ENCODE measurements at places on chromosomes 13 and 19.
A peak's percentile ranks its signal among the peaks of the same experiment; 100 is the strongest.

- no peak for DNase-seq
Observed at GRCh38 chr13:41641961-41642360, 184.6 kb downstream of the RGCC start.

DNA sequence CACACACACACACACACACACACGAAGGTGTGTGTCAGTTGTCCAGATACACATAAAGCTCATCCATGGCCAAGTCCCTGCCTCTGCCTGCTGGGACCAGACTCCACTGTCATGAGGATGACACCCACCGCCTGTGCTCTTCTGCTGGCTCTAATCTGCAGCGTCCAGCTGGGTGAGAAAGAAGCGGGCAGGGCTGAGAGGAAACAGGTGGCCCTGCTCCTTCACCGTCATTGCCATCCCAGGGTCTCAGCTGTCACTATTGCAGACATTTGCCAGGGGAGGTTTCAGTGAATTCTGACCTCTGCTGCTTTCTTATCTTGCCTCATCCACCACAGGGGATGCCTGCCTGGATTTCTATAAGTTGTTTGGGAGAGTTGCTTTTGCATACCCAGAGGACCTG lies 31.4 kb downstream of the SCGB2B2 start:
- DNase-seq, result no peak

DNA sequence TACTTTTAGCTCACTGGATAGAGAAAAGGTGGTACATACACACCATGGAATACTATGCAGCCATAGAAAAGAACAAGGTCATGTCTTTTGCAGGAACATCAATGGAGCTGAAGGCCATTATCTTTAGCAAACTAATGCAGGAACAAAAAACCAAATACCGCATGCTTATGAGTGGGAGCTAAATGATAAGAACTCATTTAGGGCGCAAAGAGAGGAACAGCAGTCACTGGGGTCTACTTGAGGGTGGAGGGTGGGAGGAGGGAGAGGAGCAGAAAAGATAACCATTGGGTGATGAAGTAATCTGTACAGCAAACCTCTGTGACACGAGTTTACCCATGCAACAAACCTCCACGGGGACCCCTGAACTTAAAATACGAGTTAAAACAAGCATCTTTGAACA lies 135.1 kb downstream of the IRS2 start:
- no peak for DNase-seq

GRCh38 chr13:21088534-21088933 lies 27.1 kb upstream of the LATS2 start:
- no peak for DNase-seq

DNA sequence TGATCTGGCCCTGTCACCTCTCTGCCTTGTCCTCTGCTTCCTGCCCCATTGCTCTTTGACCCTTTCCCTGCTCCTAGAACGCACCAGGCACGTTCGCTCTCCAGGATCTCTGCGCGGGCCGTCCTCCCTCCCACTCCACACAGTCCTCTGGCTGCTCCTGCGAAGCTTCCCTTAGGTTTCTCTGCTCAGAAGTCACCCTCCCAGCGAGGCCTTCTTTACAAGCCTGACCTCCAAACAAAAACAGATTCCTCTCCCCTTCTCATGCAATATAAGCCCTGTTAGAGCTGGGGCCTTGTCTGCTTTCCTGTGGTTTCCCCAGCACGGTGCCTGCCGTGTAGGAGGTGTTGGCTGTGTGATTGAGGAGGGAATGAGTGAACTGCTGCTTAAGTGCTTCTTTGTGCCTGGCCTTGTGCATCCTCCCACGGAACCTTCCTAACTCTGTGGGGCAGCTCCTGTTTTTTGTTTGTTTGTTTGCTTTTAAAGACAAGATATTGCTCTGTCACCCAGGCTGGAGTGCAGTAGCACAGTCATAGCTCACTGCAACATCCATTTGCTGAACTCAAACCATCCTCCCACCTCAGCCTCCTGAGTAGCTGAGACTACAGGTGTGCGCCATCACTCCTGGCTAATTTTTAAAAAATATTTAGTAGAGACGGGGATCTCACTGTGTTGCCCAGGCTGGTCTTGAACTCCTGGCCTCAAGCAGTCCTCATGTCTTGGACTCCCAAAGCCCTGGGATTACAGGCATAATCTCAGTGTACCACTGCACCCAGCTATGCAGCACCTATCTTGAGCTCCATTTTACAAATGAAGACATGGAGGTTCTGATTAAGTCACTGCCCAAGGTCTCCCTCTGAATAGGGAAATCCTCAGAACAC lies 82.0 kb downstream of the SIPA1L3 start:
- no peak for DNase-seq

DNA sequence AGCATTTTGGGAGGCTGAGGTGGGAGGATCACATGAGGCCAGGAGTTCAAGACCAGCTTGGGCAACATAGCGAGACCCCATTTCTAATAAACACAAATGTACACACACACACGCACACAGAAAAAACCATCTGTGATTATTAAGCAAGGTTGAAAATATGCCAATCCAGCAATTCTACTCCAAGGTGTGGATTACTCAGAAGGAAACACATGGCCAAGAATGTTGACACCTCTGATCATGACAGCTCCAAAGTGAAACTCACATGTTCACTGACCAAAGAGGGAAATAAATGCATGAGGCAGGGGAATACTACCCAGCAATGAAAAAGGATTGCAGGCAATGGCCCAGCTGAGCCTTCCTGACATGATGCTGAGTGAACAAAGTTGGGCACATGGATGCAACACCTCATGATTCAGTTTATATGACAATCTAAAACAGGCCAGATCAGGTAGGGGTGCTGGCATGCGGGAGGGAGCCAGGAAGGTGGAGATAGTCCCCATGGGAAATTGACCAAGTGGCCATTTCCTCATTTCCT lies 4.4 kb downstream of the DOCK6 start:
- DNase-seq, result no peak

- DNase-seq, result no peak
Observed at GRCh38 chr13:75804054-75804453, 167.9 kb downstream of the LMO7 start.

GRCh38 chr13:24085662-24086061 lies 74.9 kb upstream of the SPATA13 start:
- DNase-seq, result no peak

DNA sequence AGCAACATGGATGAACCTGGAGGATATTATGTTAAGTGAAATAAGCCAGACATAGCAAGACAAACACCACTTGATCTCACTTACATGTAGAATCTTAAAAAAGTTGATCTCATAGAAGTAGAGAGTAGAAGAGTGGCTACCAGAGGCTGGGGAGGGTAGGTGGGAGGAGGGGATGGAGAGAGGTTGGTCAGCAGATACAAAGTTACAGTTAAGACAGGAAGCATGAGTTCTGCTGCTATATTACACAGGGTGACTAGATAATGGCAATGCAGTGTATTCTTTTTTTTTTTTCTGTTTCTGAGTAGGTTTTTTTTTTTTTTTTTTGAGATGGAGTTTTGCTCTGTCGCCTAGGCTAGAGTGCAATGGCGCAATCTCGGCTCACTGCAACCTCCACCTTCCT lies 15.2 kb upstream of the THSD1 start:
- no peak for DNase-seq

GRCh38 chr13:95553581-95554385 lies 1.3 kb downstream of the CLDN10 start:
- DNase-seq, result no peak

- no peak for DNase-seq
Observed at GRCh38 chr19:18634612-18635297, 2.1 kb upstream of the KLHL26 start.

DNA sequence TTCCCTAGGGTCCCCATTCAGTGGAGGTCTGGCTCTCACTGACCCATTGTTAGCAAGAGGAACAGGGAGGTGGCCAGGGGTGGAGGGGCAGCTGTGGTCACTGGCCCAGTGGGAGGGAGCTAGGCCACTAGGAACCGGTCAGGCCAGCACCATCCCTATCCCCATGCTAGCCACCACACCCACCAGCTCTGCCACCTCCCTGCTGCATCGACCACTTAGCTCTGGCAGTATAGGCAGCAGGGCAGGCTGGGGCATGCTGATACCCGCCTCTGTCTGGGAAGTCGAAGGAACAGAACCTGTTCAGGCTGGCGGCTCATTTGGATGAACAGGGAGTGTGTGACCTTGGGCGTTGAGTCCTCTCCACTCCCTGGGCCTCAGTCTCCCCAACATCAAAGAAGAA lies 4.7 kb downstream of the PPP1R13L start:
- no peak for DNase-seq

- no peak for DNase-seq
Observed at GRCh38 chr13:111388851-111389500, 68.5 kb downstream of the TEX29 start.

DNA sequence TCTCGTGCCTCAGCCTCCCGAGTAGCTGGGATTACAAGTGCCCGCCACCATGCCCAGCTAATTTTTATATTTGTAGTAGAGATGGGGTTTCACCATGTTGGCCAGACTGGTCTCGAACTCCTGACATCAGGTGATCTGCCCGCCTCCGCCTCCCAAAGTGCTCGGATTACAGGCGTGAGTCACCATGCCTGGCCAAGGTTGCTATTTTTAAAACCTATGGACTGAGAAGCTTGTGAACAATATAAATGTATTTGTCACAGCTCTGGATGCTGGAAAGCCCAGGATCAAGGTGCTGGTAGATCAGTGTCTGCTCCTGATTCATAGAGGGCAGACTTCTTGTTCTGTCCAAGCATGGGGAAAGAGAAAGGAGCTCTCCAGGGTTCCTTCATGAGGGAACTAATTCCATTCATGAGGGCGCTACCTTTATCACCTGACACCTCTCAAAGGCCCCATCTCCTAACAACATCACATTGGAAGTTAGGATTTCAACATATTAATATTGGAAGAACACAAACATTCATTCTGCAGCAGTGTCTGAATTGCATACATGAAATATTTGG lies 16.1 kb downstream of the CARD8 start:
- DNase-seq, result no peak

- DNase-seq, result no peak
Observed at GRCh38 chr13:55497486-55497885, 1643.2 kb upstream of the PRR20A start.

DNA sequence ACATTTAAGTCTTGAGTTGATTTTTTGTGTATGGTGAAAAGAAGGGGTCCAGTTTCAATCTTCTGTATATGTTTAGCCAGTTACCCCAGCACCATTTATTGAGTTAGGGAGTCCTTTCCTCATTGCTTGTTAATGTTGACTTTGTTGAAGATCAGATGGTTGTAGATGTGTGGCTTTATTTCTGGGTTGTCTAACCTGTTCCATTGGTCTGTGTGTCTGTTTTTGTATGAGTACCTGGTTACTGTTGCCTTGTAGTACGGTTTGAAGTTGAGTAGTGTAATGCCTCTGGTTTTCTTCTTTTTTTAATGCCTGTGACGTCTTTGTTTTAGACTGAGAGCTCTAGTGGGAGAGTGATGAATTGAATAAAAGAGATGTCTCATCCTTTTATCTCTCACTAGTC lies 83.2 kb downstream of the NBEA start:
- DNase-seq, result no peak

- peak; percentile 74 for DNase-seq
Observed at GRCh38 chr19:15332311-15332996, at the start of gene BRD4. TSS of gene BRD4 (minus strand) at chr19:15332539. CDS start at chr19:15273099, 59,440 bp downstream.

DNA sequence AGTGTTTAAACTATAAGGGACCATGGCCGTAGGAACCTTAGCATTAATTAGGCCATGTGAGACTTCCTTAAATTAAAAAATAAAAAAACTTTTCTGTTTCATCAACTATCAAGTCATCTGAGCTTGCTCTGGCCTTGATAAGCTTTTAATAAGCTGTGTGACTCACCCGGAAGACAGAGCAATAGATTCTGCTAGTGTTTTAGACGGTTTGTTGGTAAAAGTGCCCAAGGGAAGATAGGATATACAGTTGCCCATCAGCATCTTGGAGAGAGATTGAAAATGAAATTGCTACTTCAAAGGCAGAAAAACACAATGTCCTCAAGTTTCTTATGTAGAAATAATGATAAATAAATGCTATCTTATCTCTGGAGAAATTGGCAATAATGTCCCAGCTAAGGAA lies 31.2 kb upstream of the RCBTB2 start:
- peak; percentile 47 for DNase-seq

DNA sequence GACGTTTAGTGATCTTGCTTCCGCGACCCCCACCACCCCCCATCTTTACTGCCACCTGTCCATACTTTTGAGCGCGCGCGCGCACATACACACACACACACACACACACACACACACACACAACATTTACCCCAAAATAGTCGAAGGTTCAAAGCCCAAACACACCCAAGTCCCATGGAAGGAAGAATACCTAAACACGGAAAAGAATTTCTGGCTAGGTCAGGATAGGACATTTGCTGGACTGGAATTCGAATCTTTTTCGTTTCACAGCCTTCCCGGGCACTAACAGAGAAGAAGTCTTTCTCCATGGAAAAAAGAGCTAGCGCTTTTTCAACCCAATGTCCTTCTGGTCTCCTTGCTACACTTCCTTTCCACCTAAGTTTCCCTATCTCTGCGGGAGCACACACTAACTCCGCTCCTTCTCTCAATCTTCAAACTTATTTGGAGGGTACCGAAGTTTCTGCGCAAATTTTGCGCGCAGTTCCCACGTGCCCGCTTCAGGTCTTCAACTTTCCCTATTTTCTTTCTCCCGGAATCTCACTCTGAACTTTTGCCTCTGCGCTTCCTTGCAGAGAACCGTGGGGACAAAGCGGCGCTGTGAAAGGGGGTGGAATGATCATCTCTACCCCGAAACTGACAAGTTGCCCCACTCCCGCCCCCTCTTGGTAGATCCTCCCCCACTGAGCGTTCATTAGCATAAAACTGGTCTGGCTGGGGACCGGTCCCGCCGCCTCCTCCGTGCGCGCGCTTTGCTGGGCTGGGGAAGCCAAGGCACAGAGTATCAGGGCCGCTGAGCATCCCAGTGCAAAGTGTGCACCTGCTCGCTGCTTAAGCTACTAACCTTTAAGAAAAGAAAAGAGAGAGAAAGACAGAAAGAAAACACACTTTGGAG lies 2.7 kb downstream of the DACH1 start:
- peak; percentile 93 for DNase-seq

DNA sequence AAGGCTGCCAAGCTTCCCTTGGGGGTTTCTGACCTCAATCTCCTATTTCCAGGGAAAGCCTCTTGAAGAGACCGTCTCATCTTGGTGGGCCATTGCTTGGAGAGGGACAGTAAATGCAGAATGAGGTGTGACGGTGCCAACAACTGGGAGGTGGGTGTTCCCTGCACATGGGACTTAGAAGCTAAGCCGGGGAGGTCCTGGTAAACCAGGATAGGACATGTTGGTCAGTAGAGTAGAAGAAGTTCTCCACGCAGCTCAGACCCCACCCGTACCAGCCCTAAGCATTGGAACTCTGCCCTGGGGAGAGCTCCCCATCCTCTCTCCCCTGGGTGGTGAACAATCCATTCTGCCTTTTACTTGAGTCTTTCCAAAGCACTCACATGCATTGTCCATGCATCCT lies 92.0 kb downstream of the SOX1 start:
- DNase-seq, result no peak

GRCh38 chr19:5017235-5017634 lies 48.3 kb downstream of the KDM4B start:
- no peak for DNase-seq

DNA sequence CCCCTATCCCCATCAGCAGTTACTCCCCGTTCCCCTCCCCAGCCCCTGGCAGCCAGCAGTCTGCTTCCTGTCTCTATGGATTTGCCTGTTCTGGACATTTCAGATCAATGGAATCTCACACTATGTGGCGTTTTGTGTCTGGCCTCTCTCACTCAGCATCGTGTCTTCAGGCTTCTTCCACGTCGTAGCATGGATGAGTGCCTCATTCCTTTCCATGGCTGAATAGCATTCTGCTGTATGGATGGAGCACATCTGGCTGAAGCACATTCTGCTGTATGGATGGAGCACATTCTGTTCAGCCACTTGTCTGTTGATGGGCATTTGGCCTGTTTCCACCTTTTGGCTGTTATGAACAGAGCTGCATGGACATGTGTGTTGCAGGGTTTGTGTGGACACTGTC lies 29.5 kb downstream of the CRTC1 start:
- DNase-seq, result no peak

GRCh38 chr19:28443361-28443760 lies 769.6 kb downstream of the UQCRFS1 start:
- DNase-seq, result no peak
